ENCODE measurements at places on chromosomes 12 and 14.
A peak's percentile ranks its signal among the peaks of the same experiment; 100 is the strongest.

DNA sequence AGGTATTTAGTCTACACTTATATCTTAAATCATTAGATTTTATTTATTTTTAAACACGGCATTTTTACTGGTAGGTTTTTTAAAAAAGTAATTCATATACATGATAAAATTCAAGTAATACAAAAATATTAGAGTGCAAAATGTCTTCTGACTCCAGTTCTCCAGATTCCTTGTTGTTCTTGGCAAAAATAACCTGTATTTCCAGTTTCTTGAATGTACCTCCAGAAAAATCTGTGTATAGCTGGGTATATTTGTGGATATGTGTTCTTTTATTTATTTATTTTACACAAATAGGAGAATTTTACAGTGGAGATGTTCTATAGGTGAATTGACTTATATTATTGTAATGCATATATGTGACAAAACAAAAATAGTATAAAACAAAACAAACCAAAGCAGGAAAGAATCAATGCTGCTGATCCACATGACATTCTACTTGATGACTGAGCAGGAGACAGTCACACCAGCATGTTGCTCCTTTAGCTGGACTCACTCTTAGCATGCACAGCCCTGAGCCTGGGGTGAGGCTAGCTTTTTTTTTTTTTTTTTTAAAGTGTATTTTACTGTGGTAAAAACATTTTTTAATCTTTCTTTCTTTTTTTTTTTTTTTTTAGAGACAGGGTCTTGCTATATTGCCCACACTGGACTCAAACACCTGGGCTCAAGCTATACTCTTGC is 42.2 kb upstream of the SLC38A2 start:
- DNase-seq: no peak

- DNase-seq: no peak
Measured at GRCh38 chr12:6424008-6424347, 20.8 kb upstream of the CD27 start.

- no peak for DNase-seq
Measured at GRCh38 chr14:36173161-36173560, 3.4 kb downstream of the PTCSC3 start.

DNA sequence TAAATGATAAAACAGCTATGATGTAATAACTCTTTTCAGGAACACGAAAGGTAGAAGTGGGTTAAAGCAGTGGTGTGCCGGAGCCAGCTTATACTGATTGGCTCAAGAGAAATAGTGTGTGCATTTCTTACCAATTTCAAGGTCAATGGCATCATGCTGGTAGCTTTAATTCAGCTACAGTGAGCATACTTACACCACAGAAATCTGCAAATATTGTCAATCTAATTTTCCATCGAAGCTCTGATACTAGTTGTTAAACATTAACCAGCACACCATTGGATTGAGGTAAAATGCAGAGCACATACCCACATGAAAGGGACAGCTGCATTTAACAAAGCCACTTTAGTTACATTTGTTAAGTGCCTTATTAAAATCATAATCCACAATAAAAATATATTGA is 225.7 kb downstream of the KCNC2 start:
- no peak for DNase-seq

- DNase-seq: no peak
Measured at GRCh38 chr12:28367326-28367725, 177.1 kb downstream of the CCDC91 start.

DNA sequence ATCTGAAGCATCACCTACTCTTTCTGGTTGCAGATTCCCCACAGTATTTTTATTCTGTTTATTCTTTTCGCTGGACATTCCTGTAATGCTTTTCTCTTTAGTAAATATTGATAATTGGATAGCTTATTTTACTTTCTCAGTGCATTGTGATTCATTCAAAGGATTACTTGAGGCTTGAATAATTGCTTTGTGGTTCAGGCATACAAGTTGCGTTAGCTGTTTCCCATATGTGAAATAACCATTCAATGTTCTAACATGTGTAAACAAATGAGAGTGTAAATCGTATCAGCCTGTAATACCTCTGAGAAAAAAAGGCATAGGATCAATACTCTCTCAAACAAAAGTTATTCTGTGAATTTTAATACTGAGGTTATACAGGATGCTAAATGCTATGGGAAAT is 1004.2 kb upstream of the SEL1L start:
- no peak for DNase-seq

- no peak for DNase-seq
Measured at GRCh38 chr12:64010069-64010686, 165.7 kb downstream of the SRGAP1 start.

GRCh38 chr14:93480867-93481266 is 50.1 kb downstream of the UNC79 start:
- no peak for DNase-seq

- DNase-seq: no peak
Measured at GRCh38 chr12:80912901-80913770, 24.6 kb downstream of the LIN7A start.

GRCh38 chr12:68406134-68406576 is 74.0 kb upstream of the MDM1 start:
- DNase-seq: peak; percentile 95

DNA sequence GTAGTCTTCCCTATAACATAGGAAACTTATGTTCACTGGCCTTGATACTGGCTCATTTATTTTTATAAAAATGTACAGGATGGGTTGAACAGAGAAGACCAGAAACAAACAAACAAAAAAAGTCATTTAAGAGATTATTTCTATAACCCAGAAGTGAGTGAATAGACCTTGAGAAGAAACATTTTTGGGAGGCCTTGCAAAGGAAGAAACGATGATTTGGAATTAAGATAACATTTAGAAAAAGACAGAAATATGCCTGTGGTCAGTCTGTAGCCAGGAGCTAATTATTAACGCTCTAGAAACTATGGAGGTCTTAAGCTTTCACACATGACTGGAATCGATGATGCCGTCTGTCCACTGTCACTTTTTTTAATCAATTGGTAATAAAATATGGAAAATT is 264.0 kb downstream of the EGLN3 start:
- DNase-seq: no peak

DNA sequence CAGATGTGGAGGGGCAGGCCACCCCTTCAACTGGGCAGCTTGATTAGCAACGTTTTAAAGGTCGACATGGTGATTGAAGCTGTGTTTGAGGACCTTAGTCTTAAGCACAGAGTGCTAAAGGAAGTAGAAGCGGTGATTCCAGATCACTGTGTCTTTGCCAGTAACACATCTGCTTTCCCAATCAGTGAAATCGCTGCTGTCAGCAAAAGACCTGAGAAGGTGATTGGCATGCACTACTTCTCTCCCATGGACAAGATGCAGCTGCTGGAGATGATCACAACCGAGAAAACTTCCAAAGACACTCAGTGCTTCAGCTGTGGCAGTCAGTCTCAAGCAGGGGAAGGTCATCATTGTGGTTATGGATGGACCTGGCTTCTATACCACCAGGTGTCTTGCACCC is 23.9 kb upstream of the AICDA start:
- DNase-seq: no peak

DNA sequence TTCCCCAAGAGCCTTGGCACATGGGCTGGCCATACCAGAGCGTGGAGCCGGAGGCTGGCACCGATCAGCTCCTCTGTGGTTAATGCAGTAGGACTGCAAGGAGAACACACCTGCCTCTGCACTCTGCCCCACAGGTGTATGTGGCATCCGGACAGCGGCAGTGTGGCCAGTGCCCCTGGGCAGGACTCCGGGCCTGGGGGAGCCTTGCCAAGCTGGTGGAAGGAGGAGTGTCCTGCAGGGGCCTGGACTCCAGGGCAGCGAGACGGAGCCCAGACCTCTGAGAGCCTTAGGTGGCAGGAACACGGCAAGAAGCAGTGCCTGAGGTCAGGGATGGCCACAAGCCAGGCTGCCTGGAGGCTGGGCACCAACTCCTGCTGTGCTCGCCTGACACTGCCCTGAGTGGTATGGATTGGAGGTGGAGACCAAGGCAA is 5.3 kb upstream of the BEGAIN start:
- DNase-seq: peak; percentile 69

- DNase-seq: no peak
Measured at GRCh38 chr12:109777544-109777943, 55.7 kb downstream of the TRPV4 start.

GRCh38 chr14:104689109-104689880 is at the start of gene INF2:
TSS of gene INF2 (plus strand) at chr14:104689618. CDS start at chr14:104701366, 11,748 bp downstream.
- no peak for DNase-seq

DNA sequence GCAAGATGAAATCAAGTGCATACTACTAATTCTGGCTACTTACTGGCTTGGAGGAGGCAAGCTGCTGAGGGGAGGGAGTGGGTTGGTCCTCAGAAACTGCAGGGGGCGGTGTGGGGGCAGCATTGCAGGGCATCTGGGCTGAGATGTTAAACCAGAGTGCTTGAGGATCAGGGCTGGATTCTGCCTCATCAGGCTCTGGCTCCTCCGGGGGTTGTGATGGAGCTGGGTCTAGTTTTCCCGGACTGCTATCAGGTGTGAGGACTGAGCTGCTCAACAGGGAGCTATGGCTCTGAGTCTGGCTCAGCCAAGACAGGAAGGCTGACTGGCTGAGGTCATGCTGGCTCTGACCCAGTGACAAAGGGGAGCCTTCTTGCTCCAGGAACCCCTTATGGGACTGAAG is 28.6 kb downstream of the BAZ2A start:
- DNase-seq: no peak

GRCh38 chr14:59301354-59301753 is 112.9 kb downstream of the DAAM1 start:
- DNase-seq: no peak

DNA sequence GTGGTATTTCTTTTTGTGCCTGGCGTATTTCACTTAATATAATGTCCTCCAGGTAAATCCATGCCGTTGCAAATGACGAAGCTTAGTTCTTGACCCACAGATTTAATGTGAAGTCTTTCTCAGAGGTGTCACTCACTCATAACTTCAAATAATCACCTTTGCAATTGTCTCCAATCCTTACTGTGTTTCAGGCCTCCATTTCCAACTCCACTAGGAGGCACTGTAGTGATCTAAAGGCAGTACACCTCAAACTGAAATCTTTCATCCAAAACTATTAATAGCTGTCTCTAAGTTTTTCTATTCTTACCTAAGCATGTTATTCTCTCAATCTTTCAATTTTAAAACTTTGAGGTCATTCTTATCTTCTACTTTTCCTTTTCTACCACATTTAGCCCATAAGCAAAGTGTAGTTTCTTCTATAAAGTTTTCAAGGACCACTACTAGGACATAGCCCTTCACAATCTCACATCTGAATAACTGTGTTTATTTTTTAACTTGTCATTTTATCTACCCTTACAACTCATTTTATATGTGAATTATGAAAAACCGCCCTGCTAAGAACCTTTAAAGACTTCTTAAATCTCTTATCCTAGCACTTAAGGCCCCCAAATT is 25.5 kb upstream of the FBXO34 start:
- DNase-seq: no peak

- peak; percentile 98 for DNase-seq
Measured at GRCh38 chr12:57088354-57089270, at the start of gene NAB2. TSS of gene NAB2 (plus strand) at chr12:57089114. CDS start at chr12:57089272, 158 bp downstream.

DNA sequence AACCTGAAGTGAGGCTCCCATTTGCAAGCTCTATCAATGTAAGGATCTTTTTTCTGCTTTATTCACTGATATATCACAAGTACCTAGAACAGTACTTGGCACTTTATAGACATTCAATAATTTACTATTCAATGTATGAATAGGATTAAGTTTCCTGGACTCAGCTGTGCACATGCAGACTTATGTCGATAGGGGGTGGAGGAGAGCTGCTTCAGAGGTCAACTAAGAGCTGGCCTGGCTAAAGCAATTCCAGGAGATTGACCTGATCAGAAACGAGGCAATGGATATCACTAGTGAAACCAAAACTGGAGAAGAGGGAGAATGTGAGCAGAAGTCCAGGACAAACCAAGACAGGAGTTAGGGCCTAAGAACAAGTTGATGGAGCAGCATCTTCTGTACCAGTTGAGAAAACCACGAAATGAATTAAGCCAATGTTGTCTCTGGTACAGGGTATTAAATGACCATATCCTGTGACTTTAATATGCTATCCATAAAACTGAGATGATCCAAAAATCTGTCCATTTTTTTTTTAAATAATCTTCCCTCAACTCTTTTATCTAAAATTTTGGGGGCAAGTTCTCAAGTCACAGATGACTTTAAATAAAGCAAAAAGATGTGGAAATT is 169.2 kb downstream of the PIK3C2G start:
- DNase-seq: no peak

DNA sequence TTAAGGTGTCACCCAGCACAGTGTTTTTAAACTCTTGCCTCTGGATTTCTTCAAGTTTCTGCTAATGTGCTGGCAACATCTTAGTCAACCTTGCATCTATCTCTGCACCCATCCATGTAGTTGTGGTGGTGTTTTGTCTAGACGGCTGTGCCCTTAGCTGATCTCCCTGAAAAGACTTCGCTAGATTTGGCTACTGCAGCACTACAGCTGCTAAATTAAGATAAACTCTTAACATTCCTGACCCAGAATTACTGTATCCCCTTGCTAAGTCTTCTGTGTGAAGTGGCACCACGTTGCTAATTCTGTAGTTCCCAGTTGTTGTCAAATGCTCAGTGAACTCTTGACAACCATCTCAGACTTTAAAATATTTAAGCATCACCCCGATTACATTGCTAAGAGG is 66.8 kb downstream of the SRGAP1 start:
- DNase-seq: no peak

DNA sequence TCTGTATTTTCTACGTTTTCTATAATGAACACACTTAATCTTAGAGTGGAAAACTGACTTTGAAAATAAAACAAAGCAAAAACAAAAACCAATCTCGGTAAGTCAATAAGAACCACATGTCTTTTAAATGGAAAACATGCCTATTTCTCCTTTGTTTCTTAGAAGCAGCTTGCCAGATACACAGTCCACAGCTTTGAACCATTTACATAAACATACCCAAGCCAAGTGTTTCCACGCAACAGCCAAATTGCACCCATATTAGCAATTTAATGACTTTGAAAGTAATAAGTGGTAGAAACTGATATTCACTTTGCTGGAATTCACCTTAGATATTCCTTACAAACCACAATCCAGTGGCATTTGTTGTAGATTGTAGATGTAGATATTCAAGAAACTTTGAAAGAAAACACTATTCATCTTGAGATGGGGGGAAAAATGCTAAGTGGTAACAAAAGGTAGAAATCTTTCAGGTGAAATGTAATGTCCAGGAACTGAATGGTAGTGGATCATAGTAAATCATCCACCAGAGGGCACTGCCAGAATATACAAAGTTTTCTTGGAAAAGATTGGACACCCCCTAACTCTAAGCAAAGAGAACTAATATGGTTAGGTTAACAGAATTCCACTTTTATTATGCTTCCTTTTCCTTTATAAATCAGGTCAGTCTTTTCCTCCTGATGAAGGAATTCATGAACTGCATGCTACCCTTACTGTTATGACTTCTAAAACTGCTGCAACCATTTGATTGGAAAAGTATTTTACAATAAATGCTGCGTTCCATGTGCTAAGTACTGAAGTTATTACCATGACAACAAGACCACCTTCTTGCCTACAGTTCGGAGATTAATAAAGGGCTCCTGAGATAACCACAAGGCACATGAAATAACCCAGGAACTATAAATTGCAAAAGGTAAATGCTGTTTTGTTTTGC is 69.8 kb downstream of the RERG start:
- no peak for DNase-seq

- no peak for DNase-seq
Measured at GRCh38 chr12:61490526-61491498, 769.4 kb upstream of the USP15 start.

GRCh38 chr12:60072911-60073310 is 477.1 kb downstream of the SLC16A7 start:
- DNase-seq: no peak
